ENCODE measurements at places on chromosomes 2 and 18. TPM values are rescaled to one million over a fixed set of nuclear protein-coding genes. Genes with fewer than 3 reads are reported as not detected.

MBP gene
- 24.7 TPM for total RNA-seq

CHST9 gene
- 0.44 TPM for total RNA-seq

MAP3K19 gene
- total RNA-seq, result not detected

DLGAP1 gene
- total RNA-seq, result 0.47 TPM

PROKR1 gene
- not detected for total RNA-seq

SMAD4 gene
- 87.9 TPM for total RNA-seq
